Liver (tissue), 10 donors: ENCODE measurements at places on chromosomes 4 and X. TPM values are rescaled to one million over a fixed set of nuclear protein-coding genes. Genes with fewer than 3 reads are reported as not detected.

Gene RNF150
- total RNA-seq = 1.1 TPM

Gene PFKFB1
- 2.9 TPM for total RNA-seq

Gene GJB1
- 167 TPM for total RNA-seq

Gene BMP3
- 0.47 TPM for total RNA-seq

Gene TRMT44
- total RNA-seq = 7.1 TPM

Gene TCEAL2
- not detected for total RNA-seq

Gene NPNT
- 1.7 TPM for total RNA-seq

Gene SPANXN3
- total RNA-seq = not detected

Gene TMSB15B
- total RNA-seq = 0.79 TPM

Gene CTAG2
- total RNA-seq = not detected

Gene NAP1L3
- 0.84 TPM for total RNA-seq

Gene TRIM2
- 15.5 TPM for total RNA-seq

Gene ITIH6
- not detected for total RNA-seq

Gene HS6ST2
- under 0.01 TPM for total RNA-seq

Gene SMIM10
- total RNA-seq = 6.5 TPM
